ENCODE measurements at places on chromosomes 2 and 18.
A peak's percentile ranks its signal among the peaks of the same experiment; 100 is the strongest.

GRCh38 chr2:75453384-75454240 lies 107.1 kb downstream of the EVA1A start:
- DNase-seq, result no peak

DNA sequence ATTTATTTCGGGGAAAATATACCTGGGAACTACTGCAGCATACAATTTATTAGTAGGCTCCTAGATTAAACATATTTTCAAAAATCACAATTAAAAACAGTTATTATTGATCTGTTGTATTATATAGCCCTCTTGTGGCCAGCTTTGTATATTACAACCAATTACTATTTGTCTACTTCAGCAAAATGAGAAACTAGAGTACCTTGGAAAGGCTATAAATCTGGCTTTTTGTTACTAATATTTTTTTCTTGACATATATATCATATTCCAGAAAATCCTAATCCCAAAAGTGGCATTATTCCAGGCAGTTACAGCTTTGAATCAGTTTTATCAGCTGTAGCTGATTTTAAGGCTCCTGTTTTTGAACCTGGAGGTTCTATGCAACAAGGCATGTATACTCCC lies 101.2 kb downstream of the UBR3 start:
- DNase-seq, result no peak

DNA sequence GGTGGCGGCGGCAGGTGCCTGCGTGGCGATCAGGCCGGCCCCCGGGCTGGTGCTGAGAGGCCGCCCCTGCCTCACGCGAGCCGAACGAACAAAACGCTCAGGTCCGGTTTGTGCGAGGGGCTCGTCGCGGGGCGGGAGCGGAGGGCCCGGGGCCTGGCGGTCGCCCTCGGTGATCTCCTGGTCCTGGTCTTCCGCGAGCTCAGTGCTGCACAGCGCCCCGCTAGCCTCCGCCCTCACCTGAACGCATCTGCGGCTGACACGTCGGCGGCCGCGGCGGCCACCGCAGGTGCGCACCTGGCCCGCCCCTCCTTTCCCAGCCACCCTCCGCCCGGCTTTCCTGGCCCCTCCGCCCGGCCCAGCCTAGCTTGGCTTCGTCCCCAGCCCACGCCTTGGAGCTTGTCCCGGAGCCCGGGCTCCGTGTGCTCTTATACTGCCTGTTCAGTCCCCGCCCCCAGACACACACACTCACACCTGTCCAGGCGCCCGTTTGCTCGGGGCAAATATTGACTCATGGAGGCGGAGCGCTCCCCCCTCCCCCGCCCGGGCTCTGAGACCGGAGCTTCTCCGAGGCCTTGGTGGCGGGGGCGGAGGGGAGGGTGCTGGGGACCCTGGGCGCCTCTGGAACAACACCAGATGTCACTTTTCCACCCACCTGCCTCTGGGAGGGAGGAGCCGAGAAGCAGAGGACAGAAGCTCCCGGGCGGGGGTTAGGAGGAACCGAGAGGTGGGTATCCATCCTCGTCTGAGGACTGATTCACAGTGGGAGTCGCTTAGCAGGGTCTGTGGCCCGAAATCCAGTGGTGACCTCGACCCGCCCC lies 8.6 kb upstream of the CRYBA2 start:
- no peak for DNase-seq

DNA sequence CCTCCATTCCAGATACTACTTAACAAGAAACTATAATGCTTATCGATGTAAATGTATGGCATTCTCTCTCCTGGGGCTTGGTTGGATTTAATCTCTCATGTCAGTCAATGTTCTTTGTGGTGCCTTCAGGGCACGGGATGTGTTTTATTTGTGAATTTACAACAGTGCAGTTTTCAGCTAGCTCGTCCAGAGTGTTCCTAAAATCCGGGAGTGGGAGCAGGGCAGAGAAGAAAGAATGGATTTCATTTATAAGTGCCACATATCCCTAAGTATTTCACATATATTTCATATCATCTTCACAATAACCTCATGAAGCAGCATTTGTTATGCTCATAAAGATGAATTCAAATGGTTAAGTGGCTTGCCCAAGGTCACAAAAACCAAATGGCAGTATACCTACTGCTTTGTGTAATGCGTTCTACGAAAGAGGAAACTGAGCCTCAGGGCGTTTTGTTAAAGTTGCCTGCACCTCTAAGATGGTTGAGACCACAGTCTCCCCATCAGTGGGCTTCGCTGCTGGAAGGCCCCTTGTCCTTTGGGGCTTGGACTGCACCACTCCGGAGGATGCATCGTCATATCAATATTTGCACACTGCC lies 134.7 kb upstream of the MGAT5 start:
- no peak for DNase-seq

- no peak for DNase-seq
Measured at GRCh38 chr18:45008694-45009413, 328.2 kb downstream of the SETBP1 start.

DNA sequence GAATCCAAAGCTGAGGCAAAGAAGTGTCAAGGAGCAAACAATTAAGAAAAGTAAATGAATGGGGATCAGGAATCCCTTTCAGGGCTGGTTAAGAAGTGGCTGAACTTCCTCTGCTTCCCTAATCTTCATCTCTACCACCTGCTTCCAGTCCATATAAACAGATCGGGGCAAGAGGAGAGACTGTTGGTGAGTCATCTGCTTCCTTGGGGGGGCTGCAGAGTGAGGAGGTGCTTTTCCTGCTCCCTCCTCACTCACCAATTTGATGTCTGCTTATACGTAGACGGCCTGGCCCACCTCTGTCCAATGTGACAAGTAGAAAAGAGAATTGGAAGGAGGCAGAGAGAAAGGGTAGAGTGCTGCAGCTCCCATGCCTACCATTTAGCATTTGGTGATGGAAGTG lies 68.4 kb downstream of the NAB1 start:
- no peak for DNase-seq

- peak; percentile 5 for DNase-seq
Measured at GRCh38 chr2:144233317-144233716, 286.6 kb downstream of the ZEB2 start.

GRCh38 chr2:39688181-39688580 lies 22.5 kb downstream of the TMEM178A start:
- DNase-seq, result no peak

GRCh38 chr2:70964596-70965386 lies 13.6 kb upstream of the ANKRD53 start:
- DNase-seq, result no peak
